Amniotic stem cell (primary cell): ENCODE measurements at places on chromosomes 5 and 9.

DNA sequence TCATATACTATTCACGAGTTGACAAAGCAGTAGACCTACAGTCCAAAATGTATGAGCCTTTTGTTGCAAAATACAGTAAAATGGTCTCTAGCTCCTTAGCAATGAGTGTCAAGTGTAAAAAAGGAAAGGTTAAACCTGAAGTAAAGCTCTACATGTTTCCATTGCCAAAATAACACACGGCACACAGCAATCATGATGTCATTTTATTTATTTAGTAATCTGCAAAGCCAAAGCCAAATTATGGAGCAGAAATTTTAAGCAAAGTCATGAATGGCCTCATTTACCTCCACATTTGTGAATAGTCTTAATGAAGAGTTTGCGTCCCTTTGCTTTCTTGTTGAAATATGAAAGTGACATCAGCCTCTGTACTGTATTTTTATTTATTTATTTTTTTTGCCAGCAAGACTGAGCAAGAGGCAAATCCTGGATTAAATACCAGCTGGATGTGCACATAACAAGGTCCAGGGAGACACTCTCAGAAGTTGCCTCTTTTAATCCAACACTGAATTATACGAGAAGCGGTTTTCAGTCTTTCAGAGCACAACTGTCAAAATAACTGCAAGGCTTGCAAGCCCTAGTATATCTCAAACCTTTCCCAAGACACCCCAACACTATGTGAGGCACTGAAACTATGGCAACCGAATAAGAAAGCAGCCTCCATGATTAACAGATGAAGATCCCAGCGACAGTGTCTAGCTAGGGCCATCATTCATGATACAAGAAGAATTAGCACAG, 9.7 kb downstream of the SEMA6A start:
- no peak for DNase-seq

DNA sequence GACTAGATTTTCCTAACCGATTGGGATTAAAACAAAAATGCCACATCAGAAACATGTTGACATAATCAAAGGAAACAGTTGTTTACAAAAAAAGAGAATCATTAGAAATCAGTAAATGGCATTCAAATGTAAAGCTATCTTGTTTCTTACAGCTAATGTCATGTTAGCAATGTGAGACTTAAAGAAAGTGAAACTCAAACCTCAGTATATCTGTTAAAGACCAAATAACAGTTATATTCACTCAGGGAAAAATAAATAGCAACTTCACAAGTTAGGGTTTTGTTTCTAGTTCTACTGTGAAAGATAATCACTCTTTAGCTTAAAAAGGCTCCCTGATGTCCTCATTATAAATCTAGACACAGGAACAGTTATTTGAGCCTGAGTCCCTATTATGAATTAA, 189.3 kb upstream of the EFNA5 start:
- no peak for DNase-seq

- no peak for DNase-seq
Observed at GRCh38 chr9:88995200-88995577, 3.9 kb downstream of the S1PR3 start.

GRCh38 chr9:122998448-122998847, 35.0 kb upstream of the GPR21 start:
- DNase-seq = no peak

DNA sequence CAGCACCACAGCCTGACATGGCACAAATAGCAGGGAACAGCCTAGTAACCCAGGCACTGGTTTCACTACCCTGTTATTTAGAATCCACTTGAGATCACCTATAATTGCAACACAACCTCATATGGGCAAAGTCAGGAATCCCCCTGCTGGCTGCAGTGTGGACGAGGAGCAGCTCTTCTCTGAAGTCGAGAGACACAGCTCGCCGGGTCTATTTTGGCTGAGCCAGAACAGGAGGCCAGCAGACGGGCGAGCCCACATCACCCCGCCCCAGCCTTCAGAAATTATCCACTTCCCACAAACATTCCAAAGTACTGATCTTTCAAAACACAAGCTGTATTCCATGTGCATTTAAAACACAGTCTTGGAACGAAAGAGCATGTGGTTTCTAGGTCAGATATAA, 179.0 kb downstream of the ROR2 start:
- DNase-seq = peak; percentile 51

DNA sequence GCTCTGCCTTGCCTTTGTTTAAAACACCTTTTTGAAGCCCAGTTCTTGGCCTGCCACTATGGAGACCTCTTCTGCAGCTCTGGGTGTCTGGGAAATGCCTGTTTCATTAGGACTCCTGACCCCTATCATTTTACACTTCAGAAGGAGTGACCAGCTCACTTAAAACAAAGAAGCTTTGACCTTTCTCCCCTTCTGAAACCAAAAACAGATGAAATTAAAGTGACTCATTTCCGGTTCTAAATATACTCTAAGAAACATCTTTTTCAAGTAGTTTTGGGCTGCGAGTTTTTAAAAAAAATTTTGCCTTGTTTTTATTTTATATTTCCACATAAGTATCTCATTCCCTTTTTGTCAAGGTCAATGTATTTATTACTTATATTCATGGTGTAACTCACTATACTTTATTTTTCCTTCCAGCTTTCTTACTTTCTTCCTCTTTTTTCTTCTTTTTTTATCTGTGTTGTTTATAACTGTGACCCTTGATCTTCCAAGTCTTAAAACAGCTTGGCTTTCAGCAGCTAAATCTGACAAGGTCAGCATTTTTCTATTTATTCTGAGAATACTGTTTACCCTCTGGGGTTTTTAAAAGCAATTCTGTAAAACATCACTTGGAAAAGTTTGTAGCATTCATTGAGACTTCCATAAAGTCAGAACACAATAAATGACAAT, 672.9 kb downstream of the NR2F1-AS1 start:
- no peak for DNase-seq

GRCh38 chr5:96331681-96332361, 101.2 kb downstream of the PCSK1 start:
- no peak for DNase-seq

GRCh38 chr9:116308076-116308475, 154.5 kb downstream of the PAPPA start:
- no peak for DNase-seq

DNA sequence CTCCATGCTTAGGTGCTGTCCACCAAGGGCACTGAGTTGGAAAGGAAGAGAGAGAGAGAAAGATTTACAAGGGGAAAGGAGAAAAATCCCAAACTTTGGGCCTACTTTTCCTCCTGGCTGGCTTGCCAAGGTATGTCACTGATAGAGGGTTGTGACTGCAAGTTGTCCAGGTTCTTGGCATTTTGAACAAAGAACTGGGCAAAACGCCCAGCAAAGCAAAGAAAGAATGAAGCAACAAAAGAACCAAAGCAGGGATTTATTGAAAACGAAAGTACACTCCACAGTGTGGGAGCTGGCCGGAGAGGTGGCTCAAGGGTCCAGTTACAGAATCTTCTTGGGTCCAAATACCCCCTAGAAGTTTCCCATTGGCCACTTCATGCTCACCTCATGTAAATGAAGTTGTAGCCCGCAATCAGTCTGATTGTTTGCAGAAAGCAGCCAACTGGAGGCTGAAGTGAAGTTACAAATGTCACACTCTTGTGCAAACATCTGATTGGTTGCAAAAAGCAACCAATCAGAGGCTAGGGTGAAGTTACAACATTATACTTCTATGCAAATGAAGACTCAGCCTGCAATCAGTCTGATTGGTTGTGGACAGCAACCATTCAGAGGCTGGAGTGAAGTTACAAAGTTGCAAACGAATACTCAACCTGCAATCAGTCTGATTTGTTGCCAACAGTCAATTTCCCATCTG, 263.5 kb downstream of the YTHDC2 start:
- DNase-seq = no peak

- DNase-seq = no peak
Observed at GRCh38 chr5:151719228-151720000, 32.7 kb upstream of the SPARC start.
